Stimulated activated CD4-positive, alpha-beta T cell treated with anti-CD3 and anti-CD28 coated beads, Interleukin-2, amount 100 ng/mL, for 24 hours (primary cell): ENCODE measurements at places on chromosomes 1 and 21.

DNA sequence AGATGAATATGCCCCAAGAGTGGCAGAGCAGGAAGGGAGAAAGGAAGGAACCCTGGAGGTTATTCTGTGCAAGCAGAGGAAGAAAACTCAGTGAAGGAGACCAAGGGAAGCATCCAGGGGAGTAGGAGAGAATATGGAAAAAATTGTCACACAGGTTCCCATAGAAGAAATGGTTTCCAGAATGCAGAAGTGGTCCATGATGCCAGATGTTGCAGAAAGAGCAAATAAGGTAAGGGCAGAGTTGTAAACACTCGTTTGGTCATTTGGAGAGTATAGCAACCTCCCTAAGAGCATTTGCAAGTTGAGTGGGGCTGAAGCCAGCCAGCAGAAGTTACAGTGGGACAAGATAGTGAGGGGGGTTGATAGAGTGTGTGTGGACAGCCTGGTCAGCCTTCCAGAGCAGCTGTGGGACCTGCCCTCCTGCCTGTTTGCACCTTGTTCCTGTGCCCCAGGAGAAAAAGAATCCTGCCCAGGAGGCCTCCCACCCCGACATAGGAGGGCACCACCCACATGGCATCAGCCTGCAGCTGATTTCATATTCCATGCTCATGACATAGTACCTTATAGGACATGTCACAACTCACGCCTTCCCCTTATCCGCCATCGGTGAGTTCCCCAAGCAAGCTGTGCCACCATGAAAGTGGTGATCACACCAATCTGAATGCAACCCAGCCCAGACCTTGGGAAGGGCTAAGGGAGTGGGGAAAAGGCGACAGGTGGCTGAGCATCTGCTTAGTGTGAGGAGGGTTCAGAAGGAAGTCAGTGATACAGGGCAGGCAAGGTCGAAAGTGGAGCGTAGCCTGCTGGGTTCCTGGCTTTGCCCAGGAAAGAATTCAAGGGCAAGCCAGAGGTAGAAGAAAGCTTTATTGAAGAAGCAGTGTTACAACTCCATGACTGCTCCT is 8.2 kb upstream of the NEK2 start:
- no peak for DNase-seq

DNA sequence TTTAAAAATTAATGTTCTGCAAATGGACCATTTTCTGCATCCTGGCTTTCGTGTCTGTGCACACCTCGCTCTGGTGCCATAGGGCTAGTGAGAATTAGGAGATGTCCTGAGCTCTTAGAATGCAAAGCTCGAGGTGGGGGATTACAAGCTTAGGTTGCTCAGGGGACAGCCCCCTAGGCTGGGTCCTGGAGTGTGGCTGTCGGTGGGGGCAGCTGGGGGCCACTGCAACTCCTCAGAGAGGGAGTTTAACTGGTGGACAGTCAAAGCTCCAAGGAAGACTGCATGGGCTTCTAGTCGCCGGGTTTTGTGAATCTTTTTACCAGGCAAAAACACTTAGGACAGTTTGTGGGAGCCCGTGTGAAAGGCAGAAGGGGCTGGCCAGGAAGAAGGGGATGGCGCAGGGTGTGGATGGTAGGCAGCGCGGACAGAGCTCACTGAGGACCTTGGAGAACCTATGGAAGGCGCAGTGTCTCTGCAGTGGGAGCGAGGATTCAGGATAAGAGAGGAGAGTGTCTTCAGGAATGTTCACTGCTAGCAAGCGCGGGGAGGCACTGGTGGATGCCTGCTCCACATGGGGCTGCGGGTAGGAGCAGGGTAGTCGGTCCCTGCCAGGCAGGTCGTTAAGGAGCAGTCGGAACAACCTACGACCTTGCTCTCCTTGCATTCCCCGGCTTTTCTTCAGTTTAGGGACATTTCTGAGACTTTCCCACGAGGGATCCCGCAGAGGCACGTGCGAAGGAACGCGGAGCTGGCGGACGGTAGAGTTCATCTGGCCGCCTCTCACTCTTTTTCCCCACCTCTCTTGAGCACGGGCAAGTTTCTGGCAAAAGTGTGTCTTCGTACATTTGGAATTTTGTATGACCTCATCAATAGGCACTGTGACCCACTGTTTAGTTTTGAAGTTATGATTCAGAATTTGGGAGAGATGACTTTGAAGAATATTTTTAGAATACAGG is 12.9 kb upstream of the KCNE1 start:
- DNase-seq = no peak

DNA sequence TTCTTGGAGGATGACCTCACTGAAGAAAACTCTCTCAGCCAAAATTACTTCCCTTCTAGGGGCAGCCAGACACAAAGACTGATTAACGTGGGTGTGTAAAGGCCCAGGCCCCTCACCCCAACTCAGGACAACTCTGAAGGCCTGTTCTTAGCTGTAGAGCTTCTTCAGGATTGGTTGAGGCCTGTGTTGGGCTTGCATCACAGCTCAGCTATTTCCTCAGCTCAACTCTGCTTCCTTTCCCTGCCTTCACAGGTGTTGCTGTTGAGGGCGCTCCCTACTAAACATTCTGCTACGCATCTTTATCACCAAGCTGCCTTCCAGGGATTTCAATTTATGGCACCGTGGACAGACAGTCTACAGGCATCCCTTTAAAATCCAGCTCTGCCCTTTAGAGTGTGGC is 36.8 kb downstream of the MAB21L3 start:
- no peak for DNase-seq

DNA sequence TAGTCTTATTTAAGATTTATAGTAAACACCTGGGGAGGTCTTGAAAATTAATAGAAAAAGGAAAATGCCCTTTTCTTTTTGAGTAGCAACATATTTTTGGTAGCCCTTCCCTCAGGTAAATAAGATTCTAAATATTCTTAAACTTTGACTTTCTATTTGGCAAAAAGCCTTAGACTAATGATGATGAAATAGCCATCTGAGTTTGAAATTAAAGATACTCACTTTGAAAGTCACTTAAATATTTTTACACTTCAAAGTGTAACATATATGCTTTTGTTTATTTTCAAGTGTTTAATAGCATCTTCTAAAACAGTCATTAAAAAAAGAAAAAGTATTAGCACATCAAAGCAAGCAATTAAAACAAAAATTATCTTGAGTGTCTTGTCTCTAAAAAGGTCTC is 135.1 kb downstream of the NEK7 start:
- no peak for DNase-seq

- DNase-seq = no peak
Measured at GRCh38 chr1:24181619-24182018, 5.5 kb downstream of the IFNLR1 start.

DNA sequence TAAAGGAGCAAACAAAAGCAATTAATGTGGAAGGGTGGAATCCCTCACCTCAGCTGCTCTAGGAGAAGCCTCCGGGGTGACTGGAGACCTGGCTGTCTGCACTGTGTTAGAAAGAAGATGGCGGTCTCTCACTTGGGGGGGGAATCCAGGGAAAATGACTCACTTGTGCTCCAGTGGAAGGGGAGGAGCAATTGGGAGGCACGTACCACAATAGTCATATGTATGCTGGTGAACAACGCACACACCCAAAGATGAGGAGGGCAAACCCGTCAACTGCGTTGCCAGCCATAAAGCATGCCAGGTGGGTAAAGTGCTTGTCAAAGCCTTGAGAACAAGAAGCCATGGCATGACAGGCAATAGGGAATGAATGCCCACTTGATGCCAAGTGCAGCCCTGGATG is 22.1 kb downstream of the PLEKHA6 start:
- DNase-seq = no peak
